Lung (tissue), 17 donors: ENCODE measurements at places on chromosomes 16 and 17.
A peak's percentile ranks its signal among the peaks of the same experiment; 100 is the strongest.

DNA sequence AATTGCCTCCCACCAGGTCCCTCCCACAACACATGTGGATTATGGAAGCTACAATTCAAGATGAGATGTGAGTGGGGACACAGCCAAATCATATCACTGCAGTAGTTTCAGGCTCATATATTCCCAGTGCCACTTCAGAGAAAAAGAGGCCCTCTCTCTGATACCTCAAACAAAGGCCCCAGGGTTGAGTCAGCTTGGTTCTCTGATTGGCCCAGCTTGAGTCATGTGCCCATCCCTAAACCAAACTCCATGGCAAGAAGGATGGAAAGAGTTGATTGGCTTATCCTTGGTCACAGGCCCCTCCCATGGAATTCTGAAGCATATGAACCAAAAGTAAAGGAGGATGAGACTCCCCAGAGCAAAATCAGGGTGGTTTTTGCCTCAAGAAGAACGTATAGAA is 75.9 kb upstream of the IRX6 start:
- no peak for DNase-seq

DNA sequence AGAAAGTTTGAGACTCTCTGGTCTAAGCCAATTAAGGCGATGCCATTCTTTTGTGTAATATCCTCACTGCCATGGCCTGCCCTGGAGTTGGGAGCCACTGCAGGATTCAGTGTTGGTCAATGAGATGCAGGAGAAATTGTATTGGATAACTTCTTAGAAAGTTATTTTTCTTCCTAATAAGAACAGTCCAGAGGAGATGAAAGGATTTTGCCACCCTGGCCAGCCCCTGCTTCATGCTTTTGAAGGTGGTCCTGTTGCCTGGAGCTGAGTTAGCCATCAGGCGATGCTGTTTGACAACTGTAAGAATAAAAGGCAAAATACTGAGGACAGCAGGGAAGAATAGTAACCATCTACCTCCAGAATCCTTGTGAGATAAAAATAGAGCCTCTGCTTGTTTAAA is 35.4 kb upstream of the CNTNAP4 start:
- no peak for DNase-seq

- no peak for DNase-seq
These were observed 106.3 kb upstream of the HLF start for GRCh38 chr17:55158439-55158838.

GRCh38 chr16:3938843-3939624 is 58.5 kb upstream of the CREBBP start:
- DNase-seq: peak; percentile 87

DNA sequence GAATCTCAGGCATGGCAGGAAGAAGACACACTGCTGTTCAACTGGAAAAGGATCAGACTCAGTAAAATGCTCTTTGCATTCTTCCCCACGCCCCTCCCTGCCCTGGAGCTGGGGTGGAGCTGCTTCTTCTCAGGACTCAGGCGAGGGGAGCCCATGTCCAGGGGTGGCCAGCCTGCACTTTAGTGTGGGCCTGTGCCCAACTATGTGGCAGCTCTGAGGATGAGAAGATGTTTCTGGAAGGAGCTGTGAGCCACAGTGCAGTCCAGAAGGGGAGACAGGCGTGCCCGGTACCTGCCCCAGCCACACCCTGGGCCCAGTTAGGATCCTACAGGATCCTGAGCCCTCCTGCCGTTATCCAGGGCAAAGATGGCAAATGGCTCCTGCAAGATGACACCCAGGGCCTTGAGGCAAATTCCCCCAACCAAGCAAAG is 120.3 kb downstream of the ANKRD11 start:
- DNase-seq: no peak

DNA sequence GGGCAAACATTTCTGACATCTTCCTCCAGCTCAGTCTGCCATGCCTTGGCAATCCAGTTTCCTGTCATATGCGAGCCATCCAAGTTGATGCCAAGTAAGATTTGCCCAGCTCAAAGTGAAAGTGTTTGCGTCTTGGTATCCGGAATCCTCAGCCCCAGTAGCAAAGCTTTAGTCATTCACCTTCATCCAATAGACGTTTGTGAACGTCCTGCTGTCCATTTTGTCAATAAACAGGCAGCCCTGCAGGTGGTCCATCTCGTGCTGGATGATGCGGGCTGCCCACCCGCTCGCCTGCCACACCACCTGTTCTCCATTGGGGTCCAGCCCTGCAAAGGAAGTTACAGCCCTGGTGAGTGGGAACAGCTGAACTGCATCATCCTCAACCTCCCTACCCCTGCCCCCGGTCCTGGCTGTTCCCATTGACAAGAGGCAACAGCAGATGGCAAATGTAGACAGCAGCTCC is 1.5 kb downstream of the PDF start:
- peak; percentile 66 for DNase-seq

DNA sequence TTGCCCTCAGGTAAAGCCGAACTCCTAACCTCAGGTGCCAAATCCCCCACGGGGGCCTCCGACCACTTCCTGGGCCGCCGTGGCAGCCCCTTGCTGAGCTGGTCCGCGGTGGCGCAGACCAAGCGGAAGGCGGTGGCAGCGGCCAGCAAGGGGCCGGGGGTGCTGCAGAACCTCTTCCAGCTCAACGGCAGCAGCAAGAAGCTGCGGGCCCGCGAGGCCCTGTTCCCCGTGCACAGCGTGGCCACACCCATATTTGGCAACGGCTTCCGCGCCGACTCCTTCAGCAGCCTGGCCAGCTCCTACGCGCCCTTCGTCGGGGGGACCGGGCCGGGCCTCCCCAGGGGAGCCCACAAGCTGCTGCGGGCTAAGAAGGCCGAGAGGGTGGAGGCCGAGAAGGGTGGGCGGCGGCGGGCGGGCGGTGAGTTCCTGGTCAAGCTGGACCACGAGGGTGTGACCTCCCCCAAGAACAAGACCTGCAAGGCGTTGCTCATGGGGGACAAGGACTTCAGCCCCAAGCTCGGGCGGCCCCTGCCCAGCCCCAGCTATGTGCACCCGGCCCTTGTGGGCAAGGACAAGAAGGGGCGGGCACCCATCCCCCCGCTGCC is 51.6 kb downstream of the ACTG1 start:
- DNase-seq: no peak

DNA sequence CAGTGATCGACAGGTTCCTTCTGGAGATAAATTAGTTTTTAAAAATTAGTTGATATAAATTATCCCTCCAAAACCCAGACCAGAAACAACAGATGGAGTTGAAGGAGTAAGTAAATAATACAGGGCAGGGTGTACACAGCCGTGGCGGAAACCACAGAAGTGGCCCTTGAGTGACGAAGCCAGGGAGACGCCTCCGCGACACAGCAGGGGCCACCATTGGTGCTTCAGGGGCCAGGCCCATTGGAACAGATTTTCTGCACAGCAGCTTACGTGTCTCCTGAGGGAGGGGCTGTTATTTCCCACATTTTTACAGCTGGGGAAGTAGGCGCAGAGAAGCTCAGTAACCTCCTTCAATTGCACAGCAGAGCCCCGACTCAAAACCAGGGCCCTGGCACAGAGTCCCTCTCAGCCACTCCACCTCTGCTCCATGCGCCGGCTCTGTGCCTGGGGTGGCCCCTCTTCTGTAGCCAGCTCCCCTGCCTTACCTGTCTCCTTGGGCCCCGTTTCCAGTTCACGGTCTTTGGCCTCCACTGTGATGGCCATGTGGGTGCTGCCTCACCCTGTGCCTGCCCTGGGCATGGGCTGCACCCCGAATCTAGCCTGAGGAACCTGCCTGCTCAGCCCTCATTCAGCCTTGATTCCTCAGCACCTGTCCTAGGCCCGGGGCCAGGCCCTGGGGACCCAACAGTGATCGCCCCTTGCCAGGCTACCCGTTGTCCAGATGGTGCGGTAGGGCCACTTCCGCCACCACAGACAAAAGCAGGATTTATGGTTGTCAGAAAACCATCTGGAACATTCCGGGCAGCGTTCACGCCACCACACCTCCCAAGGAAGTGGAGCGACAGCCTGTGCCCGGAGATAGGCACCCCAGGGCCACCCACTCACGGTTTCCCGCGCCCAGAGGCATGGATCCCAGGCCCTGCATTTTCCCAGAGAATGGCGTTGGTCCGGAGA is 128.5 kb upstream of the GSE1 start:
- DNase-seq: peak; percentile 59

GRCh38 chr17:27552276-27552732 is 78.7 kb upstream of the LGALS9 start:
- DNase-seq: no peak

GRCh38 chr17:78842881-78843565 is 2.4 kb upstream of the USP36 start:
- DNase-seq: peak; percentile 34

GRCh38 chr17:7147772-7148171 is 31.4 kb downstream of the ASGR1 start:
- no peak for DNase-seq

DNA sequence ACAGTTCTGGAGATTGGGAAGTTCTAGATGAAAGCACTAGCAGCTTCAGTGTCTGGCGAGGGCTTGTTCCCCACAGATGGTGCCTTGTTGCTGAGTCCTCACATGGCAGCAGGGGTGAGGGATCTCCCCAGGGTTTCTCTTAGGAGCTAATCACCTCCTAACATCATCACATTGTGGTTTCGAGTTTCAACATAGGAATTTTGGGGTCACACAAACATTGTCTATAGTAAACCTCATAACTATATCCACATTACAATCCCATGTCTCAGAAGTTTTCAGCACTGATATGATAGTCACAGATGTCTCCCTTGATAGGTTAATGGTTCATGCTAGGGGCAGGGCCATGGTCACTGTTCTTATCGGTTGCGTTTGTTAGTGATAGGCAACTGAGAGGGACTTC is 13.8 kb downstream of the CLUAP1 start:
- DNase-seq: no peak

DNA sequence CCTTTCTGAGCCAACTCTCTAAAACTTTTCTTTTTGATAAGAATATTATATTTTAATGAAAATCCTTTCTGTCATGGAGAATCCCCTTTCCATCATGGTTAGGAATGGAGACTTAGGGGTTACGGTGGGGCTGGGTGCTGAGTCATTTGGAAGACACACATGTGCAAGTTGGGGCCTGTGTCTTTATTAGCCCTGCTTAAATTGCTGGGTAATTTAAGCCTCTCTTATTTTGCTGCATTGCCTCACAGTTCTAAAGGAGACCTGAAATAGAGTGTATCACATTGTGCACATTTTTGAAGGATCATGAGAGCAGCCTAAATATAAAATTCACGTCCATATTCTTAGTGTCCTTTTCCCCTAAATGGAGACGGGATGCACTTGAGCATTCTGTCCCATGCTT is 61.8 kb upstream of the RBFOX1 start:
- DNase-seq: no peak

GRCh38 chr17:10125531-10126275 is 72.7 kb downstream of the GAS7 start:
- DNase-seq: peak; percentile 92

DNA sequence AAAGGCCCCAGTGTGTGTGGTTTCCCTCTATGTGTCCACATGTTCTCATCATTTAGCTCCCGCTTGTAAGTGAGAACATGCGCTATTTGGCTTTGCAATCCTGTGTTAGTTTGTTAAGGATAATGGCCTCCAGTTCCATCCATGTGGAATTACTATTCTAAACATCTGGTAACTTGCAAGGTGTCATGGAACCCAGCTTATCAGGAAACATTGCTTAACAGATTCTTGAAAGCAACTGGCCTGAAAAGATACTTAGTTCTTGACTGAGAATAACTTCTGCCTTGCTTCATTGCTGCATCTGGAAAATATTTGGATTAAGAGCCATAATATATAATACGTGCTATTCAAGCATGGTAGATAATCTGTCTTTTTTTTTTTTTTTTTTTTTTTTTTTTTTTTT is 27.8 kb downstream of the PAFAH1B1 start:
- DNase-seq: no peak

DNA sequence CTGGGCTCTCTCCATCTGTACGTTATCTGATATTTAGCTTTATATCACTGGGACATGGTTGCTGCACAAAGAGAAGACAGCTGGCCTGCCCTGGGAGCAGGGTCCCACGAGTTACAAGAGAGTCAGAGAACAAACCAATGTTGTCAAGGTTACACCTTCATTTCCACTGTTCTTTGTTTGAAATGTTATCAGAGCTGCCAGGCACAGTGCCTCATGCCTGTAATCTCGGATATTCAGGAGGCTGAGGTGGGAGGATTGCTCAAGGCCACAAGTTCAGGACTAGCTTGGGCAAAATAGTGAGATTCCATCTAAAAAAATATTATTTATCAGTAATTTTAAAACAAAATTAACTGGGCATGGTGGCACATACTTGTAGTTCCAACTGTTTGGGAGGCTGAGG is 34.6 kb downstream of the ATP6V0A1 start:
- peak; percentile 33 for DNase-seq

GRCh38 chr16:11015607-11016006 is 71.2 kb downstream of the CLEC16A start:
- no peak for DNase-seq

GRCh38 chr16:68005786-68006286 is 6.6 kb upstream of the DPEP2 start:
- DNase-seq: peak; percentile 19

- peak; percentile 52 for DNase-seq
These were observed 69.8 kb downstream of the CLEC16A start for GRCh38 chr16:11014136-11014535.

DNA sequence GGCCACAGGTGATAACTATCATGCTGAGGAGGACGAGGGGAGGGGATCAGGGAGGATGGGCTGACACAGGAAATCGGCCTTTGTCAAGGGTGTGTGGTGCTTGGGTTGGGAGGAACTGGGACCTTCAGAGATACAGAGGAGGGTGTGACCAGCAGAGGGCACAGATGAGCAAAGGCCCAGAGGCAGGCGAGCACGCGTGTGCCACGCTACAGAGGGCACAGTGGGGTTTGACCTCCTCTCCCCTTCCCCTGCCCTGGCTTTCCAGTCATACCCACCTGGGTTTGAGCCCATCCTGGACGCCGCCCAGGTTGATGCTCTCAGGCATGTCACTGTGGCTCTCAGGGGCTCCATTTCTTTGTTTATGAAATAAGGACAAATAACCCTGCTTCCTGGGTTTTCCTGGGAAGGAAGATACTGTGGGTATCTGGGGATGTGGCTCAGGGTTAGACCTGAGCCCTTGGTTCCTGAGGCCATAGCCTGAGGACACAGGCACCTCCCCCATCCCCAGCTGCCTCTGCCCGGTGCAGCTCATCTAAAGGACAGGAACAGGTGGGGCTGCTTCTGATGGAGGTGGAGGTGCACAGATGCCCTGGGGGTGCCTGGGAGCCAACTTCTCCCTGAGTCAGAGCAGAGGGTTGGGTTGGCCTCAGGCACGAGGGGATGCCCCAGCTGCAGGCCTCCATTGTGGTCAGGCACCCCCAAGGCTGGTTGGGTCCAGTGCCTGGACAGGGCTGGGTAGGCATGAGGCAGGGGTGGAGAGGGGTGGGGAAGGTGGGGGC is 51.8 kb downstream of the BEAN1 start:
- peak; percentile 48 for DNase-seq

- DNase-seq: peak; percentile 59
These were observed 6.6 kb upstream of the ARMC5 start for GRCh38 chr16:31452631-31453106.

GRCh38 chr17:81254955-81255717 is 16.0 kb downstream of the NDUFAF8 start:
- peak; percentile 91 for DNase-seq

- DNase-seq: no peak
These were observed 18.0 kb downstream of the C17orf67 start for GRCh38 chr17:56815711-56816110.

- DNase-seq: peak; percentile 48
These were observed 674 bp downstream of the C17orf75 start for GRCh38 chr17:32341141-32341856.

GRCh38 chr16:48276102-48276501 is 28.8 kb upstream of the ABCC11 start:
- no peak for DNase-seq
